ENCODE measurements at places on chromosomes 3 and 15.

DNA sequence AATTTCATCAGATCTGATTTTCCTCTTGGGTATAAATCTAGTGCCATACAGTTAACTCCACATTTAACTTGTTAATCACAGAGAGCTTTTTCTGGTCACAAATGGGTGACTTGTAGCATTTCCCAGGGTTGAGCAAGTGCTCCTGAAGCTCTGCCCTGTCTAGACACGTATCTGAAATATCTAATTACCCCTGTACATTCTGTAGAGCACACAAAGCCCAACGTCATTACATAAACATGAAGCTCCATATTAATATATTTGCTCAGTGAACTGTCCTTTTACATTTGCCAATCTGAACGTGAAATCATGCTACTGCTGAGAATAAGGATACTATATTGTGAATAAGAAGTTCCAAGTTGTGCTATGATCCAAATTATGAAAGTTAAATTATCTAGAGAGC, 49.0 kb downstream of the THBS1 start:
- DNase-seq: no peak

DNA sequence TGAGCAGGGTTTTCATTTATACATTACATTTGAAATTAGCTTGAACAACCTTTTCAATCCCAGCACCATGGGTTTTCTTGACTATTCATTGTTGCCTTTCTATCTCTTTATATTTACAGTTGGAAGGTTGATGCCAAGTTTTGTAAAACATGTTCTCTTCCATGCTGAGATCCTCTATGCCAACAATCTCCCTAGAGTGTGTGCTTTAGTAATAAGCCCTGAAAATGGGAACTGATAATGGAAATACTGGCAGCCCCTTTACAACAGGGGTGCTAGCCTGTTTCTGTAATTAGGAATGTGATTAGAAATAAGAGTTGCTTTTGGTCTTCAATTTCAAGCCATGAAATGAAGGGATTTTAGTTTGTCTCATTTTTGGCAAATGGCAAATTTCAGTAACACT, 239.9 kb upstream of the NAALADL2 start:
- DNase-seq: no peak

GRCh38 chr3:21879184-21879886, 128.3 kb upstream of the ZNF385D start:
- DNase-seq: no peak

GRCh38 chr15:101115393-101115785, 136.5 kb downstream of the CHSY1 start:
- DNase-seq: no peak

DNA sequence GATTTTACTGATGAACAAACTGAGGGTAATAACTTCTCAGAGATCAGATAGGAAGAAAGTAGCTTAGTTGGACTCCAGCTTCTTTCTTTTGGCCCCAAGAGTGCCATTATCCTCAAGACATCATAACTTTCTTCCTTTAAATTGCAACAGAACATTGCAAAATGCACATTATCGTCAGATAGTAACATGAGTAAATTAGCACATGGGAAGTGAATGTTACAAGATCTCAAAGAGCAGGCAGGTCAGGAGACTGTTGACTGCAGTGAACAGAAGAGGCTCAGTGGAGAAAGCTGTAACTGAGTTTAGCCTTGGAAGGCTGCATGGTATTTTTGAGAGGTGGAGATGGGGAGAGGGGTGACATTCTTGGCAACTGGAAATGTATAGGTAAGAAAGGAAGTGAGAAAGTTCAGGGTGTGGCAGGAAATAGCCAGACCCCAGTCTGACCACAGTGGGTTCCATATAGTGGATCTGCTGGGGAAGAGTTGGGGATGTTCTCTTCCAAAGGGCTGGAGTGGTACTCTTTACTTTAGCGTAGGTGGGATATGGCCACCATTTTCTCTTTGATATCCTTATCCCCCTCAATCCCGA, 307.7 kb downstream of the RPLP1 start:
- DNase-seq: no peak

DNA sequence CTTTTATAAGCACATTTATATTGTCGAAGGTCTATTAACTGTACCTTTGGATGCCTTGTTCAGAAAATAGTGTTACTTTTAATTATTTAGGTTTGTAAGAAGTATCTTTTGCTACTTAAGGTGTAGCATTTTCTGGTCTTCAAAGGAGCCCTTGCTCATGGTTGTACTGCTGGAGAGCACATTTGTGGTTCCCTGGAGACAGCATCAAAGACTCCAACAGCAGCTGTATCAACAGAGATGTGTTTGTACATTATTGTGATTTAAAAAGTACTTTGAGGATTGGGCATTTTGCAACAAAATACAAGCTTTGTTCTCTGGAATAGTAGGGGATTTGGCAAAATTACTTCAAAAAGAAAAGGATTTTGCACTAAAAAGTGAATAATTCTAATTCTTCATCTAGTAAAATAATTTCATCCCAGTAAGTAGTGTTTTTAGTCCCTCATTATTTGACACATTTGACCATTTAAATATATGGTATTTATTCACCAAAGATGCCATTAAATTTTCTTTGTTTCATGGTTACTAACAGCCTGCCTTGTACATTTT, 16.5 kb downstream of the TBC1D23 start:
- no peak for DNase-seq

GRCh38 chr3:66507423-66508260, 6.8 kb upstream of the LRIG1 start:
- no peak for DNase-seq

DNA sequence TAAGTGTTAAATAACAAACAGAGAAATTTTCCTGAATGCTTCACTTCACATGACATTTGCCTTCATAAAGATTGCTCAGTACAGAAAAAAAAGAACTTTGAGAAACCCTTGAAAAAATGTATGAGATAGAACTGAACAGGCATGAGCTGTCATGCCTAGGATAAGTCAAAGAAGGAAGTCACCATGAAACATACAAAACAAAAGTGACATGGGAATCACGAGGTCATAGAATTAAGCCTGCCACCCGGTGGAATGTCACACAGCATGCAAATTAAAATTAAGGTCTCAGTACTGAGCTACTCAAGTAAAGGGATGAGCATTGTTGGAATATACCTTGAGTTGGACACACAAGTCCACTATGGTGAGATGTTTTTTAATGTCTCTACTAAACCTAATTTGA, 652.5 kb upstream of the NECTIN3 start:
- DNase-seq: no peak

GRCh38 chr3:24595796-24596195, 101.1 kb upstream of the THRB start:
- DNase-seq: no peak

DNA sequence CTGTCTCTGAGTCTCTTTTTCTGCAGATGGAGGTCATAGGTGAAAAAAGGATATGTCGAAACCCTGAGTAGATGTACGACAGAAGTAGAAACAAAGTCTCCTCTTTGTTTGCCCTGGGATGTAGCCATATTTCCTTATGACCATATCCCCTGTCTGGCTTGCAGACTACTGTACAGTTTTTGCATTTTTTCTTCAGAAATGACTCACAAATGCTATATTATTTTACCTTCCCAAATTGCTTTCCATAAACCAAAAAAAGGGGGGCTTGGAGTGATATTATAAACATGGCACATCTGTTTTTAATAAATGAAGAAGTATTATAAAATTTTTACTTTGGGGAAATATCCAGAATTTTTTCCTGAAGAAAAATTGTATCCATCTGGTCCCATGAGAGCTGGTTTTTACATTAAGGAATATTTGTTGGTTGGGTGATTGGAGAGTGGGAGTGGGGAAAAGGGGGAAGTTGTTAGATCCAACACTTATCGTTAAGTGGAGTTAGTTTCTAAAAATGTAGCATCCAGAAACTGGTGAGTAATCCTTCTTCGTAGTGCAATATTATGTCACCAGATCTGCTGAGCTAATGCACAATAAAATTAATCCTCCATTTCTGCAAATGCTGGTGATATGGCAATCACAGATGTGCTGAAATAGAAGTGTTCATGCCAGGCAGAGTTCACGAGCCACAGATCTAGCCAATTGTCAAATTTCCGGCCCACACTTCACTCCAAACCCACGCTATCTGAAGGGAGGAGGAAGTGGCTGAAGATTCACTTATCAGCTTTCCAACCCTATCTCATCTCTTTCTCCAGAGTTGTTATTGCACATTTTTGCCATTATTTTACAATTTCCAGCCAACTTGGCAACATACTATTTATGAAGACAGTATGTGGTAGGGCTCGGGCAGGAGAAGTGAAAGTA, 313.6 kb upstream of the ATP11B start:
- DNase-seq: no peak

- no peak for DNase-seq
Observed at GRCh38 chr3:129605203-129605921, 1.1 kb downstream of the PLXND1 start.

- no peak for DNase-seq
Observed at GRCh38 chr15:77889009-77889806, 188.3 kb downstream of the TBC1D2B start.

DNA sequence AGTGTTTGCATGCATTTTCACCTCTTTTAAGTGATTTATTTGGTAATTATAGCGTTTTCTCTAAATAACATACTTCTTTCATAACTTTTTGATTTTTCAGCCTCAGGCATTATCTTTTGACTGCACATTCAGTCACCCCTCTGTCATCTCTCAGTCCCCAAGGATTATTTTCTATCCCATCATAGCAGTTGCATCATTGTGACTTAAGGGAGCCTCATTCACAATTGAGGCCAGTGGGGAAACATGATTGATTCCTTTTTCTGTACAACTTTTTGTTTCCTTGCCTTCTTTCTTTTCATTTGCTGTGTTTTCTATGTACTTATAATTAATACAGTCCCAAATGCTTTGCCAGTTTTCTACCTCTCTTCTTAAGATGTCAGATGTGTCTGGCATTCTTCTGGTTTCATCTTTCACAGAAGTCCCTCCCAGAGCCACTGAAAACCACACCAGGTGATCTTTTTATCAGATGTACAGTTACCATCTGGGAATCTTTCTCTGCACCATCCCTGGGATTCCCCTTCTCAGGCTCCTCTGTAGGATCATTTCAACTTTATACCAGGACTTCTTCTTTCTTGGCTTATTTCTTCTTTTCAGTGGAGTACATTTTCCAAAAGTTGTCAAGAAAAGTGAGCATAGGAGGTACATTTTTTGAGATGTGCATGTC, 151.4 kb downstream of the RAP2B start:
- DNase-seq: no peak

DNA sequence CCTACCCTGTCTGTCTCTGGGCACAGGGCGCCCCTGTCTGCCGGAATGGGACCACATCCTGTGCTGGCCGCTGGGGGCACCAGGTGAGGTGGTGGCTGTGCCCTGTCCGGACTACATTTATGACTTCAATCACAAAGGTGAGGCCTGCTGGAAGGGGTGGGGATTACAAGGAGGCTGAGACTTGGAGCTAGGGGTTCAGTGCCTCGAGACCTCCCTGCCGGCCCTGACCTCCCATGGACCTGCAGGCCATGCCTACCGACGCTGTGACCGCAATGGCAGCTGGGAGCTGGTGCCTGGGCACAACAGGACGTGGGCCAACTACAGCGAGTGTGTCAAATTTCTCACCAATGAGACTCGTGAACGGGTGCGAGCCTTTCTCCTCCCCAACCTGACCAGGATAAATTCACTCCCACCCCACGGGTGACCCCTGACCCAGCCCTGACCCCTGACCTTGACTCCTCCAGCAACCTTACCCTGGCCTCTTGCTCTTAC, 20.4 kb downstream of the PTH1R start:
- DNase-seq: no peak

DNA sequence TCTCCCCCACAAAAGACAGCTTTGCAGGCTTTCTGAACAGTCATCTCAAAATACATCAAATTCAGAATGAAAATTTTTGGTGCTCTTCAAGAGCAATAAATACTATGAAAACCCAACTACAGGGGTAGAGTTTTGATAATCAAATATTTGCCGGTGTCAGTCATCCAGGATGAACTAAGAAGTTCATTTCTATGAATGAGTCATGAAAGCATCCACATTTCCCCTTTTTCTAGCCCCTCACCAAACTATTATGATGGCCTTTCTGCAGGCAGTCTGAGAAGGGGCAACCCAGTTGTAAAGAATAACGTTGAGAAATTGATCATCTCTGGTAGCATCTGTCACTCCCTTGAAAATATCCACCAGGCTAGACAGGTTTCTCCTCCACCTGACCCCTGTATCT, 3.1 kb upstream of the LPCAT4 start:
- no peak for DNase-seq
